Right atrium auricular region (tissue), 2 donors: ENCODE measurements at places on chromosomes 5 and 9. TPM values are rescaled to one million over a fixed set of nuclear protein-coding genes. Genes with fewer than 3 reads are reported as not detected.

DNA sequence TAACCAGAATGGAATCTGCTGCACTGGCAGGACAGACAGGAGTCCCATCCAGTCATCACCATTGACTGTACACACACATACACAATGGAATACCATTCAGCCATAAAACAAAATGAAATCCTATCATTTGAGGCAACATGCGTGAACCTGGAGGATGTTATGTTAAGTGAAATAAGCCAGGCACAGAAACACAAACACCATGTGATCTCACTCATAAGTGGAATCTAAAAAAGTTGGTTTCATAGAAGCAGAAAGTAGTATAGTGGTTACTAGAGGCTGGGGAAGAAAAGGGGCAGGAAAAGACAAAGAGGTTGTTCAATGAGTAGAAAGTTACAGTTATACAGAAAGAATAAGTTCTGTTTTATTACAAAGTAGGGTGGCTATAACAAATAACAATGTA, 884.0 kb upstream of the ACO1 start:
- no peak for DNase-seq

- DNase-seq, result no peak
Measured at GRCh38 chr9:128947277-128947526, 201 bp downstream of the DOLK start.

The RASEF gene
- total RNA-seq, result 0.16 TPM

GRCh38 chr9:99083051-99083450, 21.9 kb upstream of the TGFBR1 start:
- DNase-seq, result no peak

- DNase-seq, result no peak
Measured at GRCh38 chr5:167945542-167946384, 345.7 kb upstream of the WWC1 start.

DNA sequence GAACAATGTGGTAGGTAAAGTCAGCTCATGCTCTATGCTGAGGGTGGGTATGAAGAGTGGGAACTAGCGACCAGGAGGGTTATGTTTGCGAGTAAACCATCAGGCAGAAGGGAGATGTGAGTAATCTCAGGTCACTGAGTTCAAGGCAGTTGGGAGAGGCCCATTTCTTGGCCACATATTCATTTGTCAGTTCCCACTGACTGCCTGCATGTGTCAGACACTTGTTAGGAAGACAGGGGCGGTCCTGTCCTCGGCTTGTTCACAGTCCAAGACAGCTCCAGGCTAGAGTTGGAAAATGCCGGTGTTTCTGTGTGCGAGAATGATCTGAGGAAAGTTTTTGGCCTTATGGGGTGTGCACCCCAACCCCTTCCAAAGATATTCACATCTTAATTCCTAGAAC, 48.6 kb upstream of the GDNF start:
- no peak for DNase-seq

GRCh38 chr5:179345433-179346321, at the start of gene ADAMTS2:
Gene ADAMTS2, minus strand, starts transcription at chr5:179345461. Its CDS starts 133 bp downstream, at chr5:179345328.
- no peak for DNase-seq

DNA sequence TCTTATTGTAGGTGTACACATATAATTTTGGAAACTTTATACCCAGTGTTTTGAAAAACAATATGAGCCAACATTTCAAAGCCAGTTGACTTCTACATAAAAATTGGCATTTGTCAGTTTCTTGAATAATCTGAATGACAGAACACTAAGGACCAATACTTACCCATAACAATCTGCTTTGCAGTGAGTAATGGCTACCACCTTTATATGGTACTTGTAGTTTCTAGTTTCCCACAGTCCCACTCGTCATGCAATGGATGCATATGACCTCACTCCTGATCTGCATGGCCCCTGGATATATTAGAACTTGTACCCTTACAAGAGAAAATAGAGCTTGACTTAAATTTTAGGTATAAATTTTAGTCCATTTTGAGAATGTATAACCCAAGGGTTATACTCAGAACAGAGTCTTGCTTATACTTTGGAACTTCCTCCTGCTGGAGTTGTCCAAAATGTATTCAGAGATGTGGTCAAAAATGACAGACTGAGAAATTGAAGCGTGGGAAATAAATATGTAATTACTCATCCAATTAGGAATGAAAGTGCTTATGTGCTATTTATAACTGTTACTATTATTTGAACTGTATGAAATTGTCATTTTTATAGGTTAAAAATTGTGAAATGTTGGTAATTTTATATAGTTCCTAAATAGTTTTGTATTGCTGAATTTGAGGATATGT, 19.5 kb downstream of the XRCC4 start:
- no peak for DNase-seq

The STPG3 gene
- not detected for total RNA-seq

DNA sequence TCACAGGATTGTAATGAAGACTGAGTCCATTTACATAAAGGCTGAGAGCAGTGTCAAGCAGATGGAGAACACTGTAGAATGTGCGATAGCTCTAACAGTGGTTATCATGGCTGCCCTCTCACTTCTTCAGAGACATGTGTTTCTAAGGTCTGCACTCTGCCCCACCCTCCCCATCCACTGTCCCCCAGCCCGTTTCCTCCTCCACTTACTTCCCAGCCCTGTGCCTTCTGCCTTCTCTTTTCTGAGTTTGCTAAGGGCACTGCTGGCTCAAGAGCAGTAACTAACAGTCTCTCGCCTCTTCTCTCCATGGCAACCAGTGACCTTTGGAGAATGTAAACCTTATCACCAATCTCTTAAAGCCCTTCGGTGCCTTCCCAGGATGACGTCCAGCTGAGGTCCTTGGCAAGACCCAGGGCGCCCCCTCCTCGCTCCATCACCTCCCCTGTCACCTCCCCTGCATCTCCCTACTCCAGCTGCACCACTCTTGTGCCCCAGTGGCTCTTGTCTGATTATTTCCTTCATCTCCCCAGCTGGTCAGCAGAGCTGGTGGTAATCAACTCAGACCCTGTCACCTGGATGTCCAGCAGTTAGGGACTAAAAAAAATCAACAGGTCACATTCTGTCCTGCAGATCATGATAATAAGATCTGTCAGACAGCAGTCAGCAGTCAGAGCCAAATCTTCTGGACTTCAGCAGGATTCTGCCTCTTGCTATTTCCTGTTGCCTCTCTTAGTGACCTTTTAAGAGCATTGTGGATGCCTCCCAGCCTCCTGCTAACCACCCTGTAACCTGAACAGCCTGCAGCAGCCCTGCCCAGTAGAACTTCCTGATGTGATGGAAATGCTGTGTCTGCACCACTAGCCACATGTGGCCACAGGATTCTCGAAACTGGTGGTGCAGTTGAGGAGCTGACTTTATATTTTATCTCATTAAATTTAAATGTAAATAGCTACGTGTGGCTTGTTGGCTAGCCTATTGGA, 9.0 kb downstream of the FXN start:
- DNase-seq, result no peak

The QSOX2 gene
- total RNA-seq, result 6.3 TPM

GRCh38 chr9:107172979-107173347, 110.1 kb upstream of the RAD23B start:
- no peak for DNase-seq

The CDKN2B-AS1 gene
- not detected for total RNA-seq

The SYK gene
- 3.4 TPM for total RNA-seq

The CCL19 gene
- total RNA-seq, result not detected

The OBP2B gene
- not detected for total RNA-seq

The PCDHA9 gene
- total RNA-seq, result not detected

The TUSC1 gene
- total RNA-seq, result 22.7 TPM

DNA sequence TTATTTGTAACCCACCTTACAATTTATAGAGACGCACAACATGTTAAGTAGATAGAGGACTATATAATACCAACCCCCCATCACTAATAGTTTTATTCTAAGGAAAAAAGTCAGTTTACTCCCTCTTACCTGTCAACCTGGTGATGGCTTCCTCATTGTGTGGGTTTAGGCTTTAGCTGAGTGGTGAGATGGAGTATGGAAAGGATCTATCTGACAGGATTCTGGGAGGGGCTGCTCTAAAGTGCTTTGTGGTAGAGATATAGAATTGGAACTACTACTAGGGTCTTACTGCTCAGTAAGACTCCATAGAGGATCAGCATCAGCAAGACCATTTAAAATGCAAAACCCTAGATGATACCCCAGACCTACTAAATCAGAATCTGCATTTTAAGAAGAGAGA, 82.1 kb upstream of the IFNE start:
- no peak for DNase-seq

- DNase-seq, result no peak
Measured at GRCh38 chr9:85941622-85941940, 635 bp downstream of the NAA35 start.

The KCNV2 gene
- total RNA-seq, result not detected

The TYRP1 gene
- 25.1 TPM for total RNA-seq

DNA sequence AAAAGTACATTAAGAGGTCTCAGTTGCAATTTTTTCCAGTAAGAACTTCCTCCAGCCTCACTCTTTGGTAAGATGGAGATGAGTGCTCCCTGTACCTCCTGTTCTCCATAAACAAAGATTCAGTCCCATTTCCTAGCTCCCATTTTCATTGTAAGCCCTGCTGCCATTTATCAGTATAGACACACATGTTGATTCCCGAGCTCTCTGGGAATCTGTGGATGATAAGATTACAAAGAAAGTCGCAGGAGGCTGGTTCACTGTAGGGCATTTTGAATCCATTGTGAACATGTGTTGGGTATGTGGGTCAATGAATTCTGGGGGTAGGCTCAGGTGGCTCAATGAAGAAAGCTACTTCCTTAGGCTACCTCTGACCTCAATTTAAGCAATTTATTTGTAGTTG, 36.7 kb downstream of the RGMB start:
- DNase-seq, result no peak

The OR1J2 gene
- total RNA-seq, result not detected

The MARCHF11 gene
- 0.33 TPM for total RNA-seq

The MAMDC4 gene
- 2.0 TPM for total RNA-seq

The ZNF879 gene
- 6.9 TPM for total RNA-seq

- DNase-seq, result peak; percentile 77
Measured at GRCh38 chr9:113454914-113455761, 8.4 kb upstream of the RGS3 start.

- DNase-seq, result no peak
Measured at GRCh38 chr5:18281947-18282581, 647.8 kb downstream of the TAF11L14 start.

DNA sequence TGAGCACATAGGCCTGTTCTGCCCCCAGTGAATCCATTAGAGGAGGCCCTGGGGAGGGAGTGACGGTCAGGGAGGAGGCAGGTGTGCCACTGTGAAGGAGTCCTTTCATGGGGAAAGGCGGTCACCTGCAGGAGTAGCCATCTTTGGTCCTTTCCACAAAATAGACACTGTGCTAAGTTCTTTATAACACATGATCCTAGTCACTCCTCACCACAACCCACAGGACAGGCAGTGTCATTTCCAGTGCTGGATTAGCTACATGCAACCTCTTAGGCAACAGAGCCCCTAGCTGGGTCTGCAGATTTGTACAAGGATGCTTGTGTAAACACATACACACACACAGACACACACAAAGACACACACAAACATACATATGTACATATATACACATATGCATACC, 18.3 kb downstream of the DOCK2 start:
- DNase-seq, result no peak

DNA sequence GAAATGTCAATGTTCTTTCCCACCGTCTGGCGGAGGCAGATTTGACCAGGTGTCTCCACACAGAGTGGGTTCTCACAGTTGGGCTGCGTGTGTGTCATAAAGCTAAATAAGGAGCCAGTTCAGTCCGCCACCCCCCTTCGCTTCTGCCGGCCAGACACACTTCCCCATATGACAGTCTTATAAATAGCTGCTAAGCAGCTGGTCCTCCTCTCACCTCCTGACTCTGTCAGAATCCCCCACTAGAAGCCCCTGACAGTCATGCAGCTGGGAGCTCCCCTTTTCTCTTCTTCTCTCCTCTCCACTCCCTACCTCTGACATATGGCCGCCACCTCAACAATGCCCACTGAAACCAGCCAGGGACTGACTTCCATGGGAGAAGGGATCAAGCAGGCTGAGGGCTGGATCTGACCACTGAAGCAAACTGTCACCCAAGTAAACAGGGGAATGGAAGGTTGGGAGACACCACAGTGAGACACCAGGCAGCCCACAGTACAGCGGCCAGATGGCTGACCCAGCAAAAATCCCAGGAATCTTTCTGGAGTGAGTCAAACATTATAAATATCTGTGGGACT, 141.9 kb upstream of the EFNA5 start:
- DNase-seq, result peak; percentile 65

The HAVCR1 gene
- not detected for total RNA-seq
